ENCODE measurements at places on chromosomes 3 and 15. TPM values are rescaled to one million over a fixed set of nuclear protein-coding genes. Genes with fewer than 3 reads are reported as not detected.

DNA sequence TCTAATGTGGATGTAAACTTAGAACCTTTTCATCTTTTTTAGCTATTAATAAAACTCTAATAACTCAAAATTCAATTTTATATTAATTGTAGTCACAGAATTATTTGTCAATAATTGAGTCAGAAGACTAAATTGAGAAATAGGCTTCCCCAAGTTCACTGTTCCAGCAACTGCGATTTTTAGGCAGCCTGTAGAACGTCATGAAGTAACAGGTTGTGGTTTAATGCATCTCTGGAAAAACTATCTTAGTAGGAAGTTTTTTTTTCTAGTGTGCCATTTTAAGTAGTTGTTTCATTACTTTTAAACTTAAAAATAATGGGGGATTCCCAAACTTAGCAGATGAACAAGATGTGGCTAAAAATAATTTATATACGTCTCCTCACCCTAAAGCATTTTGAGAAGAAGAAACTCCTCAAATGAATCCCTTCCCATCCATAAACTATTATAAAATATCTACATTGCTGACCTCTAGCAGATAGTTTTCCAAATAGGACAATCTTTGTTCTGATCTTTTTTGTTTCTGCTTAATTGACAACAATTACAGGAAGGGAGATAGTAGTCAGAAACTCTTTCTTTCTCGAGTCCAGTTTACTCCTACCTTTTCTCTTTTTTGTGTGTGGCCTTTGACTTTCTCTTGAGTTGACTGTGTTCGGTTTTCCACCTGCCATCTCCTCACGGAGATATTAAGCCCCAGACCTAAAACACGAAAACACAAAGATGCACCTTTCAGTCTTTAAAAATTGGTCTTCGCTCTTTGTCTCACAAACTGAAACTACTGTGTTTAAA is 43.1 kb downstream of the LRCH3 start:
- no peak for DNase-seq

DNA sequence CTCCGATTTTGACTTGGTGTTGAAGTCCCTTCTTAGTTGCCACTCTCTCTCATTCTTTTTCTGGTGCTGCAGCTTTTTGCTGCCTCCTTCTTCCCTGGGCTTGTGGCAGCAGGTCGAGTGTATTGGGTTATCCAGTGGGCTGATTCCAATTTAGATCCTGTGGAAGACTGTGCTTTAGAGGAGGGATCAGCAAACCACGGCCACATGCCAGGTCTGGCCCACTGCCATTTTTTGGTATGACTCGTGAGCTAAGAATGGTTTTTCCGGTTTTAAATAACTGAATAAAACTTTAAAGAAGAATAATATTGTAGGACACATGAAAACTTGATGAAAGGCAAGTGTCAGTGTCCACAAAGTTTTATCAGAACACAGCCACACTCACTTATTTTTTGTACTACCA is 330.5 kb downstream of the ROBO2 start:
- DNase-seq: no peak

- DNase-seq: no peak
These were observed 607 bp upstream of the IMP3 start for GRCh38 chr15:75640483-75641178.

GRCh38 chr3:99355465-99355864 is 282.9 kb upstream of the COL8A1 start:
- no peak for DNase-seq

DNA sequence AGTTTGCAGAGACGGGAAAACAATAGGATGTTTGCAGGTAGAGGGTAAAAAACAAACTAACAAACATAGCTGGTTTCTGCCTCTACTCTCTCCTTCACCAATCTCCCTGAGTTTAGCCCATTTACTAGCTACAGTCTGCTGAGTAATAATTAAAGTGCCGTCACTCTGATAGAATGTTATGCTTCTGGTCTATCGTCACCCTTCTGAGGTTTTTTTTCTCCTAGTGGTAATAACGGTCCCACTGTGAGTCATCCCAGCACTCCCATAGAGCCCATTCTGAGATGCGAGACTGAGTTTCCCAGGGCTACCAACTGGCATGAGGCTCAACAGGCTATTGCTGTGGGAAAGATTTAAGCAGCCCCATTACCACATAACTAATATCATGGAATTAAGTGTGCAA is 56.4 kb downstream of the PLAAT1 start:
- no peak for DNase-seq

DNA sequence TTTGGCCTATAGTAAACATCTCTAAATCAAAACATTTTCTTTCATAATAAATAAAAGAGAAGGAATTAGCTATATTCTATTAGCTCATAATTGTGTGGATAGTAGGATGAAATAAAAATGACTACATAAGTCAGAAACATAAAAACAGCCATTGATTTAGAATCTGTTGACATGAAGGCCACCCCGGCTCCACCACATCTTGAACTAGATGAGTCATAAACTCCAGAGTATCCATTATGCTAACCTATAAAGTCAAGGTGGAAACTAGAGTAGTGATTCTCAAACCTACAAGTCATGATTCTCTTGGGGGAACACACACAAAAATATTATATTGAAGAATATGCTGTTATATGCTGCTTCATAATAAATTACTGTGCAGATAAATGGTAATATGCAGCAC is 831.0 kb downstream of the TUSC7 start:
- DNase-seq: no peak

DNA sequence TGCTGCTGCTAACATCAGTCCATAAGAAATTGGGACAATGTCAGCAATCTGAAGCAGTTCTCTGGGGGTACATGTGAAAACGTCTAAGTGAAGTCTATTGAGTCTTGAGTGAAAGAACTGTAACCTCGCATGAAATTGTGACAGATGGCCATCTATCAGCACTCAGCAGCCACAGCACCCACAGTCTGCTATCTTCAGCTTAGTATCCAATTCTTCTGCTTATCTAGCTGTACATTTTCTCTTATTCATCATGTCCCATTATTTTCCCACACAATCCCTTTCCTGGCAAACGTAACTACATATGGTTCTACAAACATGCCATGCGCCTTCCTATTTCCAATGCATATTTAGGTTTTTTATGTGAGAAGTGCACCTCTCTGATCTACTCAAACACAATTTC is 629.7 kb downstream of the NTRK3 start:
- DNase-seq: no peak

DNA sequence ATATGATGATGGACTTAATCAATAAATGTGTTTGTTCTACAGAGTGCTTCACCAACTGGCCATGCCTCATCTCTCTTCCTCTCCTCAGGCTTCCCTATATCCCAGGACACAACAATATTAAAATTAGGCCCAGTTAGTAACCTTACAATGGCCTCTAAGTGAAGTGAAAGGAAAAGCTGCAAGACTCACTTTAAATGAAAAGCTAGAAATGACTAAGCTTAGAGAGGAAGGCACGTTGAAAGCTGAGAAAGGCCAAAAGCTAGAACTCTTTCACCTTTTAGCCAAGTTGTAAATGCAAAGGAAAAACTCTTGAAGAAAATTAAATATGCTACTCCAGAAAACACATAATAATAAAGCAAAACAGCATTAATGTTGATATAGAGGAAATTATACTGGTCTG is 1010.3 kb downstream of the NAALADL2 start:
- DNase-seq: no peak

- DNase-seq: no peak
These were observed 63.0 kb downstream of the SFMBT1 start for GRCh38 chr3:52982839-52983238.

- peak; percentile 29 for DNase-seq
These were observed 419.5 kb upstream of the NAALADL2 start for GRCh38 chr3:174439331-174440252.

DNA sequence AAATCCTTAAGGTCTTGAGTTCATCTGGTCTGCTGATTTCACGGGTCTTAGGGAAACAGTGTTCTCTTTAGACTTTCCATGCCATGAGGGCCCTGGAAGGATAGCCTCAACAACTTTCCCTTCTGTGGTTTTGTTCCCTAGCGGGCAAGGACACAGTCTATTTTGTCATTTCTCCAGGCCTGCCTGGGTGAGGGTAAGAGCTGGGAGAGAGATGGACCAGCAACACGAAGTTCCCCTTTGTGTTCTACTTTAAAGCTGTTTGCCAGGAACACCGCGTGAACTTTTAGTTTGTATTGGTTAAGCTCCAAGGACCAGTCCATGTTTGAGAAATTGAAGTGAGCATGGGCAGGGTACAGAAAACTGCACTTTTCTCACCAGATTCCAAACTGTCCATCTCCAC is 20.9 kb downstream of the ST3GAL6 start:
- DNase-seq: no peak

DNA sequence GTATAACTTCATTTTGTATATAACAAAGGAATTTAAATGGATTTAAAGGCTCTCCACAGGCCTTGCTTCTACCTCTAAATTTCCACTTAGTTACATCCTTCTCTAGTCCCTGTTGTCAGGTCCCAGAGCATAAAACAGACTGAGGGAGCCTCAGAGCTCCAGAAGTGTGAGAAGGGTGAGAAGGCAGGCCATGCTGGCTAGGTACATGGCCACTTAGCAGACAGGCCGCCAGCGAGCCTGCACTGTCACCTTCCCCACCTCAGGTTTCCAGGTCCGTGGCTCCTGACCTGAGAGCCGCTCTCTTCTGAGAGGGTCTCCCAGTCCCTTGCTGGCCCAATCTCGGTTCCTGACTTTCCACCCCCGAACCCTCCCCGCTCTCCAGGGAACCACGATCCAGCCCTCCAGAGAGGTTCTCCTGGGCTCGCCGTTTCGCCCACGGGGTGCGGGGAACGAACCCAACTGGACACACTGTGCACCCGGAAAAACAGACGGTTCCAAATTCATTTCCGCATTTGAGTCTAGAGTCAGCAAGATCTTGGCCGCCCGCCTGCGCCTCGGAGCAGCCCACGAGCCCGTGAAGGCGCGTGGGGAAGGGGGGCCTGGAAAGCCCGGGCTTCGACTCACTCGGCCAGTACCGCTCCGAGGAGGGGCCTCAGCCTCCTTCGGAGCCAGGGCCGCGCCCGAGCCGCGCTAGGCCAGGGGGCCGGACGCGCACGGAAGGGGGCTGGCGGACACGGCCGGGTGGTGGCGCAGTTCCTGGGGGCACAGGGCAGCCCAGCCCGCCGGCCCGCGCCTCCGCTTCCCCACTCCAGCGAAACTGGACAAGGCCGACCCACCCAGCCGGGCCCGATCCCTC is 16.7 kb upstream of the SOX2 start:
- peak; percentile 36 for DNase-seq

MB21D2 gene
- 5.2 TPM for total RNA-seq

IQCH gene
- 2.9 TPM for total RNA-seq

ATG7 gene
- 41.0 TPM for total RNA-seq

All from left colon (tissue), 2 donors.